ENCODE measurements at places on chromosomes 6 and 20.

DNA sequence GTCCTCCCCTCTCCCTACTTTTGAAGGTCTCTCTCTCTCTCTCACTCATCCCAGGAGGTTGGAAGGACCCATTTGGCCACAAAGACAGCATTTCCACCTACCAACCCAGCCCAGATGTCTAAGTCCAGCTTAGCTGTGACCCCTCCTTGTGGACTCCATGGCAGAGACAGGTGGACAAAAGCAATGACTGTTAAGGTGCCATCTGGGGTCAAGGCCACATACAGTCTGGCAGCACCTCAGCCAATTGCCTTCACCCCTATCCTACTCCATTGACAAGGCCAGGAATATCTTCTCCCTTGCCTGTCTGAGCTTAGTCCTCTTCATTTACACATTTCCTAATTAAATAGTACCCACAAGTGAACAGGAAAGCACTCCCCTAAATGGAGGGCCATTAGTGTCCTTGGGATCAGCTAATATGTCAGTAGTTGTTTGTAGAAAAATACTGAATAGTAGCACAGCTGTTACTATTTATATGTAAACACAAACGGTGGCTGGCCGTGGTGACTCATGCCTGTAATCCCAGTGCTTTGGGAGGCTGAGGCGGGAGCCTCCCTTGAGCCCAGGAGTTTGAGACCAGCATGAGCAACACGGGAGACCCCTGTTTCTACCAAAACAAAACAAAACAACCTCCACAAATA is 28.8 kb downstream of the GCM1 start:
- no peak for DNase-seq

DNA sequence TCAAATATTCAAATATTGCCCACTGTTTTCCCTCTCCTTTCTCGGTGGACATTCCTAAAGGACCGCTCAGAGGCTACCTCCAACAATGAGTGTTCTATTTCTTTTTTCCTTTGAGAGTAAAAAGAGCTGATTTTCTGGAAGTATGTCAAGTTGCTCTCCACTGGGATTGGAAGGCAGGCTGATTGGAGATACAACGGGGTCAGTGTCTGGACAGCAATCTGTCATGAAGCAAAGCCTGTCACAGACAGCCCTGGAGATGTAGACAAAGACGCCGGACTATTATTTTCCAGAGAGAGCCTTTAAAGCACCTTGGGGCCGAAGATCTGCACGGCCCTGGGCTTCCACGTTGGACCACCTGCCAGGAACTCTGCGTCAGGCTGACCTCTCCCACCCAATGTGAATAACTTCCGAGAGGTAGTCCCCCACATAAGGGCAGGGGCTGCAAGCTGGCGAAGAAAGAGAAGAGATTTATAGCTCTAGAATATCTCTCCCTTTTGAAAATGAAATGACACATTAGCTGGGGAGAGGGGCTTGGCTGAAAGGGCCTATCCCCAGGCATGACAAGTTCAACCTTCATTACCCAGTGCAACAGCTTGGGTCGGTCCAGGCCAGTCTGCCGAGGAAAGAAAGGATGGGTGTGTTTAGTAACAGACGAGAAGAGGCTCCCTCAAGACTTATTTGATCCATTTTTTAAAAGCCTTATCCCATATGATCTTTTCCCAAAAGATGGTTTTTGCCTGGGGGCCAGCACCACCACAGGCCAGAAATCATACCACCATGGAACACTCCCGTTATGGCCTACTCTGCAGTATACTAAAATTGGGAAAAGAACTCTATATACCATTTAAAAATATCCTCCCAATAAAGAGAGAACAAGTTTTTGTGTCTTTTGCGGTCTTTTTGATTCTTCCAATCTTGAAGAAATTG is 131.1 kb downstream of the OLIG3 start:
- DNase-seq = no peak

- no peak for DNase-seq
These were observed 95.8 kb upstream of the FOXA2 start for GRCh38 chr20:22680031-22680740.

DNA sequence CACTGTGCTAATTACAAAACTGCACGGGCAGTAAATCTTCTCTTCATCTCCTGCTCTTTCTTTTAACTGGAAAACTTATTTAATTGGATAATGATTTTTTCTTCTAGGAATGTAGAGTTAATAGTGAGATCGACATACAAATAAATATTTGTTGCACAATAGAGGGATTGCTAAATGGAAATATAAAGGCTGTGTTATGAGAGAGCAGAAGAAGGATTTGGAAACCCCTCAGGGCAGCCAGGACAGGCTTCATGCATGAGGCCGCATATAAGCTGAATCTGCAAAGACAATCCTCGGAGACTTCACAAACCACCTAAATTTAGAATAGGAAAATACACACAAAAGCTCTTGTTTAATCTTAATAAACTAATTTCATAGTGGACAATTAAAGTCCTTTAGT is 2.9 kb upstream of the TAAR1 start:
- no peak for DNase-seq

DNA sequence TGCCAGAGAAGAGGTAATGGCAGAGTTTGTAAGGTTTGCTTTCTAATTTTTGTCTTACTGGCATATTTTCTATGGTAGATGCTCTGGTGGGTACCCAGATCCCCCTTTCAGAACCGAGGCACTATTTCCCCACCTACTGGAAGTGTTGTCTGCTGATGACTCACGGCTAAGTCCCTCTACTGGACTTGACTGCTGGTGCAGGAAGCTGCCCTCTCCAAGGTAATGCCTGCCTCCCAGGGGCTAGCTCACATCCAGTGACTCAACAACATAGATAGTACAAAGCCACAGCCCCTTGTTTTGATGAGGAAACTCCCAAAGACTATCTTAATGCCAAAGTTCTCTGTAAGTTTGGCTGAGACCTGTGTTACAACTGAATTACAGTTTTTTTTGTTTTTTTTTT is 285.4 kb upstream of the FLRT3 start:
- no peak for DNase-seq

- no peak for DNase-seq
These were observed 143.6 kb downstream of the TFAP2B start for GRCh38 chr6:50962213-50962759.

DNA sequence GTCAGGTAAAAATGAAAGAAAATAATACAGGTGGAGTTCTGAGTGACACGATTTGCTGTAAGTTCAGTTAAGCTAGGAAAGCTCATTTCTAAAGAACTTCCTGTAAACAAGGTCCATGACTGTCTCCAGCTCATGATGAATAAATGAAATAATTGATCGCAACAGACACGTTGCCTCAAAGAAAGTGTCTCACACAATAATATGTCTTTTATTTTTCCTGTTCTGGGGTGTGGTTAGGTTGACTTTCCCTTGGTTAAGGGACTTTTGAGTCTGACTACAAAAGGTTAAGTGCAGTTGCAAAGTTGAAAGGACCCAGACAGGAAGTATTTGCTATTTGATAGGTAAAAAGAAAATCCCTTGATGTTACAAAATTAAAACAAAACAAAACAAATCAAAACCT is 304.2 kb upstream of the PRDM1 start:
- peak; percentile 40 for DNase-seq

DNA sequence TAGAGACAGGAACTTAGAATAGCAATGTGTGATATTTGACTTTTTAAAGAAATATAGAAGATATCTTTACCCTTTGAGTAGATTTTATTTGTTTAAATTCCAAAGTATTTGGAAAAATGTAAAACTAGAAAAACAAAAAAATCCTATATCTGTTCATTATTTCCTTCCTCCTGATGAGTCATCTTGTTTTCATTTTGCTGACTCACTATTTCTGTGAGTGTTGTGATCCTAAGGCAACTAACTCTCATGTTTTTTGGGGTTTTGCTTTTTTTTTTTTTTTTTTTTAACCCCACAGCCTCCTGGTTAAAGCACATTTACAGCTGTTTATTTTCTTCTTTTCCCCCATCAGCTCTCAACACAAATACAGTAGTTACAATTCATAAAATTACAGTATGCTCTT is 37.8 kb upstream of the THEMIS start:
- DNase-seq = peak; percentile 40

GRCh38 chr6:119346936-119347335 is 2.6 kb downstream of the MAN1A1 start:
- no peak for DNase-seq

- no peak for DNase-seq
These were observed 77.2 kb downstream of the KIF13A start for GRCh38 chr6:17910189-17910588.

- no peak for DNase-seq
These were observed 58.2 kb downstream of the TNFAIP3 start for GRCh38 chr6:137925141-137925698.

- DNase-seq = no peak
These were observed 8.0 kb downstream of the NKX2-4 start for GRCh38 chr20:21389368-21389767.

DNA sequence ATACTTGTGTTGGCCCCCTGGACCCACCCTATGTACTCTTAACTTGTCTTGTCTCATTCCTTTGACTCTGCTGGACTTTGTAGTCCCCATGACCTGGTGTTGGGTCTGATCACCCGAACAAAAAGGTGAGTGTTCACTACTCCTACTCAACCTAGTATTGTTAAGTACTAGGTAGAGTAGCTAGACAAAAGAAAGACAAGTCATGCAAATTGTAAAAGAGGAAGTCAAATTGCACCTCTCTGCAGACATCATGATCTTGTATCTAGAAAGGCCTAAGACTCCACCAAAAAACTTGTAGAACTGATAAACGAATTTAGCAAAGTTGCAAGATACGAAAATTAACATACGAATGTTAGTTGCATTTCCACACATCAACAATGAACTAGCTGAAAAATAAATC is 35.7 kb upstream of the ZNF391 start:
- no peak for DNase-seq

GRCh38 chr20:5621305-5621704 is 128.9 kb upstream of the SHLD1 start:
- no peak for DNase-seq

DNA sequence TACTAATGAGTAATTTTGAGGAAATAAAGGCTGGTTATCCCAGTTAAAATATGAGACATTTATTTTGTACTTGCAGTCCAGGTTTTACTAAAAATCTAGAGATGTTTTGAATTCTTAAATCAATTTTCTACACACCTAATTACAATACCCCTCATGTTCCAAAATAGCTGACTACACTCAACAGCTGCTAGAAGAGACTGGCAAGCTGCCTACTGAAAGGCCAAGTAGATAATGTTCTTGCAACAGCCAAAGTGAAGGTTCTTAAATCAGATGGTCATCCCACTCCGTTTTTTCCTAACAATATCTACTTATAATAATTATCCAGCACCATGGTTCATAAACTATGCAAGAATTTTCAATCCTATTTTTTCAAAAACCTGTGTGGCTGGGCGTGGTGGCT is 69.0 kb downstream of the DTNBP1 start:
- no peak for DNase-seq

DNA sequence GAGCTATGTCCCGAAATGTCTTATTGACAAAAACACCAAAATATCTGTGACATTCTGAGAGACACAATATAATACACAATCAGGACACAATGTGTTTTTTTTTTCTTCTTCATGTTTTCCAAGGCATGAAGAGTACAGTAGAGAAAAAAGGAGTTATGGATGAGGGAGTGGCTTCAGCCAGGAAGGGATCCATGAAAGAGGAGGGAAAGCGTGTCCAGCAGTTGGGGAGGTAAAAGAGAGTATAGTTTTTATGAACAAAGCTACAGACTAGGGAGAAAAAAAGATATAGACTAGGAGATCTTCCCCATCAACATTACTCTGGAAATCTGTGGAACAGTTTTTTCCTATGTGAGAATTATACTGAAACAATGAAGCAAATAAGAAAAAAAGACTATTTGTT is 38.9 kb upstream of the PRIM2 start:
- DNase-seq = no peak

- no peak for DNase-seq
These were observed 52.0 kb downstream of the CPNE5 start for GRCh38 chr6:36787210-36787609.

DNA sequence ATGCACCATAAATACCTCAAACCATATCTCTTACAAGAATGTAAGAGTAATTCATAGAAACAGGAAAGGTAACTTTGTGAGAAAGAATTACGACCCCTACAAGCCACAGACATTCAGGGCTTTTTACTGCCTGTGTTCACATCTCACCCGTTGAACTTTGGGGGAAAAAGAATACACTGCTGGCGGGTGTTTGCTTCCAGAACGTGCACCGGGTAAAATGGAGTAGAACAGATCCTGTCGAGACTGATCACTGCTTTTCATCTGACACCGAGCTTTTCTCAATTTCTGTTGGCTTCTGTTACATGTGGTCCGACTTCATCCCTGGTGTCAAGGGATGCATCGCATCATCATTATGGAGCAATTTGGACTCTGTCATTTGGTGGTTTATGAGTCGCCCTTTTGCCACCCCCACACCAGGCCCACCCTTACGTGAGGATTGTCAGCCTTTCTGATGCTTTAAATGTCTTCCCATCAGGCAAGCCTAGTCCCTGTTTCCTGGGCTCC is 219.2 kb upstream of the ZFP64 start:
- DNase-seq = no peak

GRCh38 chr6:150263765-150264404 is 104.9 kb upstream of the IYD start:
- peak; percentile 12 for DNase-seq

DNA sequence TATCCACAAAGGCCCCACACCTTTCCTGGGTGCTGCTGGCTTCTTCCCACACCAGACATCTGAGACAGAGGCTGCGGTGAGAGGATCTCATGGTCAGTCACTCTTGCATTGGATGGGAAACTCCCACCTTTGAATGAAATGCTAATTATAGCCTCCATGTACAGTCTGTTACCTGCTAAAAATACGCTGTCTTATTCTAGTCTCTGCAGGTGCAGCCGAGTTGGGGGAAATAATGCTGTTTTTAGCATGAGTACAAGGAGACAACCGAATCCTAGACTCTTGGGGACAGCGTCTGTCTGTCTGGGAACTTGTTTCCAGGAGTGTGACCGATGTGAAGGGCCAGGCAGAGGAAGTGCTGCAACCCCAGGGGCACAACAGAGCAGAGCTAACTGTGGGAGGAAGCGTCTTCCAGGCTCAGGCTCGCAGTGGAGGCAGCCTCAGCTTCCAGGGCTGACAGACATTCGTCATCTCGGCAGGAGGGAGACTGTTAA is 286.2 kb downstream of the PREX1 start:
- DNase-seq = no peak

GRCh38 chr6:156859686-156860085 is 82.5 kb downstream of the ARID1B start:
- no peak for DNase-seq

- DNase-seq = no peak
These were observed 104.9 kb downstream of the ASXL1 start for GRCh38 chr20:32462900-32463641.
